ENCODE measurements at places on chromosomes 16 and 17.

- DNase-seq = no peak
These were observed 17.1 kb downstream of the TSPOAP1 start for GRCh38 chr17:58311429-58311894.

DNA sequence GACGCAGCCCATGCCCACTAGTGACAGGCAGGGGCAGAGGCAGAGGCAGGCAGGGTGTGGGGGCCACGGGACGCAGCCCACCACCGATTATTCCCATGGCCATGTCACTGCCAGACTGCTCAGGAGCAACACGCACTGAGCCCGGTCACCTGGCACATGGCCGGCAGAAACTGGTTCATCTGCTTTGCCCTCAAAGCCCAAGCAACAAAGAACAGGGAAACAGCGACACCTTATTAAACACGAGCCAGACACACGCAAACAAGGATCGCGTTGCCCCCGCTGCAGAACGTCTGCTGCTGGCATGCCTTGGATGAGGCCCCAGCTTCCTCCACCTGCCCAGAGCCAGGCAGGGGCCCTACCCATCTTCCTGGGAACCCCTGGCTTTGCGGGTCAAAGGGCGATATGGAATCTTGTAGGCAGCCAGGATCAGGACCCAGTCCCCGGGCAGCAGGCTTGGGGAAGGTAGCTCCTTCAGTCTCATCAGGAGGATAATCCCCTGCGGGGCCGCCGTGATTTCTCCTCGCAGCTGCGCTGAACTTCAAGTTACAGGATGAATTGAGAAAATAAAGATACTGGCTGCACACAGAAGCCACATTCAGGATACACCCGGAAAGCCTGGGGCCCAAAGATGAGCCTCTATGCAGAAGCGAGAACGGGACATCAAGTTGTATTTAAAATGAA is 4.8 kb downstream of the TBC1D16 start:
- DNase-seq = no peak

- DNase-seq = no peak
These were observed 176.2 kb upstream of the FOXF1 start for GRCh38 chr16:86334079-86334635.

- no peak for DNase-seq
These were observed 180.8 kb downstream of the FTO start for GRCh38 chr16:53884748-53885147.

DNA sequence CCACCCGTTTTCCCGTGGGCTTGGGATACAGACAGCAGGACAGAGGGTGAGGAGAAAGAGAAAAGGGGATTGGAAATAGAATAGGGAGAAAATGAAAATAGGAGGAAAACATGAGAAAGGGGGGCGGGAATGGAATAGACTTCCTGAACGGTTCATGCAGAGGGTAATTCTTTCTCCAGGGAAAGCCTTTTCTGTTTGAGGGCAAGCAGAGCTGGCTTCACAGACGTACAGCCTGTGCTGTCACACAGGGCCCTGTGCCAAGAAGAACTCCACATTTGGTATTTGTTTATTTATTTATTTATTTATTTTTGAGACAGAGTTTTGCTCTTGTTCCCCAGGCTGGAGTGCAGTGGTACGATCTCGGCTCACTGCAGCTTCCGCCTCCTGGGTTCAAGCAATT is 12.0 kb downstream of the MILR1 start:
- no peak for DNase-seq

GRCh38 chr16:14455573-14455972 is 174.5 kb downstream of the PARN start:
- DNase-seq = peak; percentile 36

- no peak for DNase-seq
These were observed 18.2 kb downstream of the PAFAH1B1 start for GRCh38 chr17:2611627-2612026.

GRCh38 chr17:4008441-4009185 is 44.4 kb upstream of the ATP2A3 start:
- no peak for DNase-seq

GRCh38 chr17:82444284-82444893 is 6.2 kb downstream of the CYBC1 start:
- DNase-seq = no peak

DNA sequence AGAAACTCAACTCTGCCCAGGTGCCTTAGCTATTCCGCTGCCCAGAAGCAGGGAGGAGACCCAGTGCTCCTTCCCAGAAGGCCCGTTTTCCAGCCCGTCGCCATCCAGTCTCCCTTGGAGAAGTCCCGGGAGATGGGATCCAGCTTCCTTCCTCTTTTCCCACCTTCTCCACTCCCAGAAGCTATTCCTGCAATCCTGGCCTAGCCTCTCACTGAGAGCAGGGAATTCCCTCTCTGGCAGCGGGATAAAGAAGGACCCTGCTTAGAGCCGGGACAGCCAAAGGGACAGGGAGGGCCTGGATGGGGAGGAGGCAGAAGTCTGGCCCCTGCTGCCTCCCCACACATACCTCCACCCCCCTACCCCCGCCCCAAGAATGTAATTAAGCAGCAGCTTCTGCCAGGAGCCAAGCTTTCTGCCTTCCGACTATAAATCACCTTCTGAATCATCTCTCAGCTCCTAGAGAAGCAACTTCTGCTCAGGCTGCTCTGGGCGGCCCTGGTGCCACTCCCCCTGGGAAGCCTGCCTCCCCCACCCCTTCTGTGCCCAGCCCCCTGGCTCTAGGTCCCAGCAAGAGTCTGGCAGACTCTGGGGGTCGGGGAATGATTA is 6.4 kb downstream of the WNT3 start:
- no peak for DNase-seq

DNA sequence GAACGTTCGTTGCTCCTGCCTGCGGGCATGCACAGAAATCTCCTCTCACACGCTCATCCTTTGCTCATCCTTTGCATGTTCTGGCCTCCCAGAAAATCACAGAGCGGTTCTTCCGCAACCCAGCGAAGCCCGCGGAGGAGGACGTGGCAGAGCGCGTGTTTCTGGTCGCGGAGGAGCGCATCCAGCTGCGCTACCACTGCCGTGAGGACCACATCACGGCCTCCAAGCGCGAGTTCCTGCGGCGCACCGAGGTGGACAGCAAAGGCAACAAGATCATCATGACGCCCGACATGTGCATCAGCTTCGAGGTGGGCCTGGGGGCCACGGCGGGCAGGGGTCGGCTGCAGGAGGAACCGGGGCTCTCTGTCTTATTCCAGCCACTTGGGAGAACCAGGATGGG is 9.6 kb upstream of the KATNB1 start:
- DNase-seq = no peak

GRCh38 chr17:80362428-80363119 is 52.4 kb upstream of the ENDOV start:
- DNase-seq = no peak

- no peak for DNase-seq
These were observed 840 bp downstream of the ADCY7 start for GRCh38 chr16:50267151-50267631.

- no peak for DNase-seq
These were observed 13.9 kb downstream of the MPRIP start for GRCh38 chr17:17056156-17056539.

DNA sequence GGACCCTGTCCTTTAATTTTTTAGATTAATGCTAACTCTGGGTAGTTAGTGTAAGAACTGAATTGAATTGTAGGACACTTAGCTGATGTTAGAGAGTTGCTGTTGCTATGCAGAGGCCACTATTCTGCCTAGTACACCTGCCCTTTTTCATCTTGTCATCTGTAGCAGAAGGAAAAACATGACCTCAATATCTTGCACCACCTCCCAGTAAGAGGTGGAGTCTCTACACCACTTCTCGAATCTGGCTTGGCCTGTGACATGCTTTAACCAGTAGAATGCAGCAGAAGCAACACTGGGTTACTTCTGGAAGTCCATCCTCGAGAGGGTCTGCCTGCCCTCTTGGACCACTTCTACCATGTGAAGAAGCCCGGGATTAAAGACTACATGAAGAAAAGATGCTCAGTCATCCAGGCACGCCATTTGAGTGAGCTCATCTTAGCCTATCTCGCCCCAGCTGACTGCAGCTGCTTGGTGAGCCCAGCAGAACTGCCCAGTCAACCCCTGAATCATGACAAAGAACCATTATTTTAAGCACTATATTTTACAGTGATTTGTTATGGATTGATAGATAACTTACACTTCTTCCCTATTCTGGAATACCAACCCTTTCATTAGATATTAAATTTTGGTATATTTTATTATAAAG is 153.5 kb downstream of the MYO1D start:
- no peak for DNase-seq

DNA sequence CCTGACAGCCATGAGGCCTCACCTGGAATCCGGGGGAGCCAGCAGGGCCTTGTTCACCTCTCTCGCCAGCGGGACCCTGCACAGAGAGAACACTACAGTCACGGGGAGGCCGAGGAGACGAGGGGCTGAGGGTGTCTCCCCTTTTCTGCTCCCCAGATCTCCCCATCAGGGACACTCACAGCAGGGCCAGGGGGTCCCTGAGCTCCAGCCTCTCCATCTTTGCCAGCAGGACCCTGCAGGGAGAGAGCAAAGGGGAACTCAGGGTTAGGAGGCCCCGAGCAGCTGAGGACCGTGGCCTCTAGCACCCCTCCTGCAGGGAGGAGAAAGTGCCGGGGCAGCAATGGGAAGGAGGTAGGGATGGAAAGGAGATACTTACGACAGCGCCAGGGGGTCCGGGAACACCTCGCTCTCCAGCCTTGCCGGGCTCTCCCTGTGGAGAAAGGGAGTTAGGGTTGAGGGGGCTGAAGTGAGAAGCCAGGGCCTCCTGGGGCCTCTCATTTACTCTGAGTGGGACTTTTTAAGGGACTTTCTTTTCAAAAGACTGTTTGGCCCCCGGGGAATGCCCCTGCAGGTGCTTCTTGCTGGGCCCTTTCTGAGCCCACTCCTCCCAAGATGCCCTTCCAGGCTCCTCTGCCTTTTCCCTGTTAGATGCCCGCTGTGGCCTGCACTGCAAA is 8.7 kb downstream of the COL1A1 start:
- no peak for DNase-seq

GRCh38 chr17:53749178-53749577 is 73.5 kb upstream of the KIF2B start:
- DNase-seq = peak; percentile 12

GRCh38 chr17:3773511-3773910 is 27.5 kb downstream of the ITGAE start:
- peak; percentile 15 for DNase-seq

- DNase-seq = no peak
These were observed 15.9 kb upstream of the PIK3R5 start for GRCh38 chr17:8981443-8981842.

DNA sequence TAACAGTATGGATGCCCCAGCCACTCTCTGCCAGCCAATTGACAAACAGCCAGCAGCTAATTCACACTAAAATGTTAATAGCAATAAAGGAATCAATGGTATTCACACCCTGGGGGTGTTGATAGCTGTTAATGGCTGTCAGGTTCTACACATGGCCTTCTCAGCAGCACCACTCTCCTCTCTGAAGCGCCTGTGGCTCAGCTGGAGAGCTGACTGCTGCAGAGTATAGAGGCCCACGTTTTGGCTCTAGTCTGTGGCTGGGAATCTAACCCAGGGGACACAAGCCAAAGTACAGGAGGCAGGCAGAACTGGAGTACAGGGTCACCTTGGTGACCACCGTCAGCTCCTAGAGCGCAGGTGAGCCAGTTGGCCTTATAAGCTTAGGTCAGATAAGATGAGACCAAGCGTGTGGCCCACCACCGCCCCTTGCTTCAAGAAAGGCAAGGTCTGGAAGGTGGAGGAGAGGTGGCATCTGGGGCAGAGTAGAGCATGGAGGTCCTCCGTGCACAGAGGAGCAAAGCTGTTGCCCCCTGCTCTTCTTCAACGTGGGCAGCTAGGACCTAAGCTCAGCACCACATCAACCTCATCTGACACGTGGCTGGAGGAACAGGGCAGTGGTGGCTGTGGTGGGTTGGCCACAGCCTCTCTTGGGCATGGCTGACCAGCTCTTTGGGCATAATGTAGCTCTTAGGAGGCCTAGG is 25.4 kb downstream of the CCR7 start:
- DNase-seq = no peak

- no peak for DNase-seq
These were observed 2451.0 kb downstream of the TP53TG3F start for GRCh38 chr16:35910409-35910808.

- DNase-seq = no peak
These were observed 2.1 kb upstream of the EVI2A start for GRCh38 chr17:31323551-31323950.

DNA sequence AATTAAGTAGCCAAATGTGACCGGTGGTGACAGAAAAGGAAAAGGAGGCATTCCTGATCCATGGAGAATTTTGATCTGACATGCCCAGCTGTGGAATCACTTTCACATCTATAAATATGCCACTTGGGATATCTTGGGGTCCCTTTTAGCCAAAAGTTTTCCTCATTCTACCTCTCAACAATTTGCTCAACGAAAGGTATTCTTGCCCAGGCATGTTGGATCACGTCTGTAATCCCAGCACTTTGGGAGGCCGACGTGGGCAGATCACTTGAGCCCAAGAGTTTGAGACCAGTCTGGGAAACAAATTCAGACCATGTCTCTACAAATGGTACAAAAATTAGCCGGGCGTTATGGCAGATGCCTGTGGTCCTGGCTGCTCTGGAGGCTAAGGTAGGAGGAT is 24.3 kb downstream of the LITAF start:
- no peak for DNase-seq

- DNase-seq = no peak
These were observed 36.4 kb upstream of the CORO6 start for GRCh38 chr17:29659155-29659554.

DNA sequence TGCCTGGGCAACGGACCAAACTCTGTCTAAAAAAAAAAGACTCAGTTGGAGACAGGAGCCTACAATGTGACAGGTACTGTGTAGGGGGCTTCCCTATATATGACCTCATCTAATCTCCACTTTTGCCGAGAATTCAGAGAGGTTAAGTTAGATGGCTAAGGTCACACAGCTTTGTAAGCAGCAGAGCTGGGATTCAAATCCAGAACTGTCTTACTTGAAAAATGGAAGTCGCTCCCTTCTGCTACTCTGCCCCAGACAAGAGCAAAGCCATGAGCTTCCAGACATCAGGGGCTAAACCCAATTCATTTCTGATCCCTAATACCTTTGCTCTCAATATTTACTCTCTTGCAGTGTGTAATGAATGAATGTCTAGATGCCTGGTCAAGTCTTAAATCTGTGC is 41.5 kb upstream of the ABCC12 start:
- no peak for DNase-seq

- DNase-seq = no peak
These were observed 35.0 kb upstream of the HSBP1 start for GRCh38 chr16:83772806-83773205.

- no peak for DNase-seq
These were observed 529.5 kb upstream of the RBFOX1 start for GRCh38 chr16:6803176-6803575.

GRCh38 chr17:40720899-40721298 is 17.3 kb upstream of the KRT24 start:
- DNase-seq = no peak

- DNase-seq = no peak
These were observed 47.6 kb downstream of the ABCA9 start for GRCh38 chr17:69012895-69013805.

DNA sequence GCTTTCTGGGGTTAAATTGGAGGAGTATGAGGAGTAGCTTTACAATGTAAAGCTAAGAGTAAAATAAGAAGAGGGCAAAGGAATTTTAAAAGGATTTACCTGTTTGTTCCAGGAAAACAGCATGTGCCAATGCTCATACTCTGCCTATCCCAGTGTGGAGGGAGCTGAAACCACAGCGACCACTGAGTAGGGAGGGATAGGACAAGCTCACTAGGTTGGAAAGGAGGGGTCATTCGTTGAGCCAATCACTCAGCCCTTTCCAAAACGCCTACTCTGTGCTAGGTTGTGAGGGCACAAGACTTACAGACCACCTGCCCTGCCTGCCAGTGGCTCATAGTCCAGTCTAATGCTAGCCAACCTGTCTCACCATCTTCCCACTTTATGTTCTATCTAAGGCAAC is 1.1 kb upstream of the DNAJC7 start:
- no peak for DNase-seq

Measured in HS-27A (cell line).